GM04504 (cell line): ENCODE measurements at places on chromosomes 3 and 15.

- DNase-seq = peak; percentile 89
Measured at GRCh38 chr3:71537211-71537611, 46.3 kb downstream of the FOXP1 start.

GRCh38 chr3:151197981-151198767 is 4.8 kb downstream of the GPR171 start:
- DNase-seq = no peak

GRCh38 chr3:174216946-174217718 is 642.0 kb upstream of the NAALADL2 start:
- DNase-seq = no peak

DNA sequence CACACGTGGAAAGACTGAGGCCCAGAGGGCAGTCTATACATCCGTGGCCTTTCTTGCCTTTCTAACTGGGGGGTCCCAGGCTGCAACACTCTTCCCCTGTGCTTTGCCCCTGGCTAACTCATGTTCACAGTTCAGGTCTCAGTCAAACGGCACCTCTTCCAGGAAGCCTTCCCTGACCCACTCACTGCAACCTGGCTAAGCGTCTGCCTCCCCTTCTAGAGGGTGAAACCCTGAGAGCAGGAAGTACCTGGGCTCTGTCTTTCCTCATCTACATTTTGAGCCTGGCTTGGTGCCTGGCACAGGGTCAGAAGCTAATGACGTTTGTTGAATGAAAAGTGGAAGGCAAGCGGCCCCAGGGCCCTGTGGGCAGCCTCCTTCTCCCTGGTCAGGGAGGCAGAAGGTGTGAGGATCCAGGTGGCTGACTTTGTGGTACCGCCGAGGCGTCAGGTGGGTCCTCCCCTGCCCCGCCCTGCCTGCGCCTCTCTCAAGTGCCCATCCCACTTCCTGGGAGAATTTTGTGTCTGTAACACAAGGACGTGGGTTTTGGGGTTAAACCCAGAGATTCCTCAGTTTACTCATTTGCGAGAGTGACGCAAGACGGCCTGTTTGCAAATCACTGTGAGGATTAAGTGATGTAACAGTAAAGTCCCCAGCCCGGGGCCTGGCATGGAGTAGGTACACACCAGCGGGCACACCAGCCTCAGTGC is 32.1 kb downstream of the DNASE1L3 start:
- DNase-seq = no peak

GRCh38 chr3:22490747-22491146 is 712.4 kb upstream of the UBE2E2 start:
- no peak for DNase-seq

DNA sequence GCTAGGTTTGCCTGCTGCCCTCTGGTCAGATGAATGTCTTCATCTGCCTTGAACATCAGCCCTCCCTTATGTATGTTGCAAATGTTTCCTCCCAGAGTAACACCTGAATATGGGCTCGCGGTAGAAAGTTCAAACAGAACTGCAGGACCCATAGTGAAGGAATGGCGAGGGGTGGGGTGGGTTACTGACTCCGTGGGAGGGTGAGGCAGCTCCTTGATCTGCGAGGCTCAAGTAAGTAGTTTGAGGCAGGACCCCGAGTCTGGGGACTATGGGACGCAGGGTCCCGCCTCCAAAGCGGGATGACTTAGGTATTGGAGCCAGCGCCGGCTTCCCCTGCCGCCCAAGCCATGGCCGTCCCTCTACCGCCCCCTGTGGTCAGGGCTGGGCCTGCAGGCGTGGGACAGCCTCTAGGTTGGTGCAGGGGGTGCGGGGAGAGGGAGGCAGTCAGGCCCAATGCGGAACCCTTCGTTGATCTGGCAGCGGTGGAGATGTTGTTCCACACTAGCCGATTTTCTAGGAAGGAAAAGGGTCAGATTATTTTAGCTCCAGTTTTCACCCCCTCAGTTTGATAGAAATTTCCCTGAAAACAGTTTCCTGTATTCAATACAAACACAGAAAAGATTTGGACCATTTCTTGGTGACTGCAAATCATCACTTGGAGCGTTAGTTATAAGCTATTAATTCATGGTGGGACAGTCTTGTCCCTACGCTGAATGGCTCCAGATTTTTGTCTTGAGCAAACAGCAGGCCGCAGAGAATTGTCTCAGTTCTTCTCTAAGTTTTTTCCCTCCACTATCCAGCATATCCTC is 72.3 kb downstream of the CORO2B start:
- no peak for DNase-seq

GRCh38 chr3:127886231-127886955 is 28.6 kb upstream of the KBTBD12 start:
- no peak for DNase-seq

DNA sequence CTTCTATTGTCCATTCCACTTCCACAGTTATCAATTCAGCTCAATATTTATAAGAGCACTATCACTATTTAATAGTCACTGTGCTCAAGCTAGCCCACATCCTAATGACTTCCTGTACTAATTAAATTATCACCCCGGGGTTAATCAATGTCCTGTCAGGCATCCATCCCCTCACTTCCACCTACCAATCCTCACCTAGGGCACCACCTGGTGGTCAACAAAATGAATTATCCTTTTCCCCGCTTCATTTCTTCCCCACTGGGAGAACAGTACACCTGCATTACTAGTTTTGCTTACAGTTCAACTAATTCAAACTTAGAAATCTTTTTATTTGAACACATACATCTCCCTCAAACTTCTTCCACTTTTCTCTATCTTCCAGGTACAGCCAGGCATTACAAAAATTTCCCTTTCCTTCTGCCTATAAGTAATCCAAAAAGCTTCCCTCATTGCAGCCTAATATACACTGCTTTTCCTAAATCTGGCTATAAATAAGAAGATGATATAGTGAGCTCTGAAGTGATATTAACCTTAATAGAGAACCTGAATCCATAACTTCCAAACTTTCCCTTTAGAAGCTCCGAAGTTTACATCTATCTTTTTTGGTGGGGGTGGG is 68.5 kb downstream of the TMCC1 start:
- peak; percentile 21 for DNase-seq
